ENCODE measurements at places on chromosomes 1 and 21.

- DNase-seq, result no peak
These were observed 152.7 kb upstream of the COL6A1 start for GRCh38 chr21:45828580-45829570.

GRCh38 chr1:182119631-182120030 is 58.1 kb upstream of the ZNF648 start:
- DNase-seq, result no peak

DNA sequence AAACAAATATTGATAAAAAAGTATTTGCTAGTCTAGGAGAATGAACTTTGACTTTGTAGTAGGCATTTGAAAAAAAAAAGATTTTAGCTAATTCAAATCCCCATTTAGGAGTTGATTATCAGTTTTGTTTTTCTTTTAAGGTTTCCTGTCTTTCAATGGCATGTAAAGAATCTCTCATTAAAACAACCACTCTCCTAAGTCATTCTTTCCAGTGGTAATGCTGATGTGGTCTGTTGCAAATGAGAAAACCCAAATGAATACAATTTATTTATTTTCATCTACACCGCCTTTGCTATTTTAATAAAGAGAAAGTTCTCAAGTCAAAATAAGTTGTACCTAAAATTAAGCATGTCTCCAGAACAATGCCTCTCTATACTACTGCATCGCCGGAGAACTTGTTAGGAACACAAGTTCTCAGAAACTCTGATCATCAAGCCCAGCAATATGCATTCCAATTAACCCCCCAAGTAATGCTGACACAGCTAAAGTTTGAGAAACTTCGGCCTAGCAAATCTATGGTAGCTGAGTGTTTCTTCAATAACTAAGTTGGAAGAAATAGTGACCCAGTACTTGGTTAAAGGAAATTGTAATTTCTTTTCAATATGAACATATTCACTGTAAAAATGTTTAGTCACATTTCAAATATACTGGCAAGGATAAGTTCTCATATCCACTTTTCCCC is 255.1 kb downstream of the PTPRC start:
- DNase-seq, result no peak

GRCh38 chr1:152543820-152544219 is 22.8 kb downstream of the LCE3E start:
- no peak for DNase-seq

GRCh38 chr1:15937706-15938168 is 38.2 kb downstream of the ZBTB17 start:
- no peak for DNase-seq

Data from stimulated activated CD8-positive, alpha-beta memory T cell treated with anti-CD3 and anti-CD28 coated beads, Interleukin-4, amount 100 ng/mL, for 1 hour (primary cell).